Astrocyte of the cerebellum (primary cell): ENCODE measurements at places on chromosomes 4 and X.

- no peak for DNase-seq
Measured at GRCh38 chr4:123952530-123953274, 556.1 kb downstream of the SPRY1 start.

- no peak for DNase-seq
Measured at GRCh38 chrX:136779346-136779781, 1.4 kb downstream of the ARHGEF6 start.

- DNase-seq = no peak
Measured at GRCh38 chr4:151862766-151863165, 102.0 kb upstream of the GATB start.

GRCh38 chr4:120432301-120432860 lies 365.7 kb upstream of the MAD2L1 start:
- DNase-seq = no peak

- DNase-seq = no peak
Measured at GRCh38 chrX:46247456-46247855, 297.8 kb downstream of the ZNF674 start.

GRCh38 chr4:144090744-144091143 lies 49.8 kb downstream of the GYPA start:
- DNase-seq = no peak

- no peak for DNase-seq
Measured at GRCh38 chr4:5746829-5747737, 36.1 kb downstream of the EVC start.

- no peak for DNase-seq
Measured at GRCh38 chr4:186536285-186536684, 19.1 kb downstream of the MTNR1A start.

DNA sequence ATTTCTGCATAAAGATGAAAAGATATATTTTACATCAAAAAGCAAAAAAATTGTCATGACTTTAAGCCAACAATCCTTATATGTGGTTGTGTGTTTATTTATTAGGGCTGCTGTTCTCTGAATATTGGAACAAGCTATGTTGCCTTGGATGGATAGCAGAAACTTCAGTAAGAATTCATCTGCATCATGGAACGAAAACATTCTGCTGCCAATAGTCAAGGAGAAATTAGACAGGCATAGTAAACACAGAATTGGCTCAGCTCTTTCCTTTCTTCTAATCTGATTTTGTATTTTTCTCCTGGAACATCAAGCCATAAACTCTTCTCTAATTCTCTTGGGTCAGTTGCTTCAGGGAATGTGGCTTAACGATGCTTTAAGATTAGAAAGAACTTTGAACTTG lies 1257.0 kb downstream of the NLGN4X start:
- no peak for DNase-seq

- DNase-seq = no peak
Measured at GRCh38 chrX:48751343-48751742, 10.2 kb upstream of the GLOD5 start.

GRCh38 chrX:53547668-53548067 lies 113.5 kb upstream of the HSD17B10 start:
- no peak for DNase-seq

- DNase-seq = no peak
Measured at GRCh38 chrX:70016513-70016912, 33.2 kb downstream of the AWAT2 start.

DNA sequence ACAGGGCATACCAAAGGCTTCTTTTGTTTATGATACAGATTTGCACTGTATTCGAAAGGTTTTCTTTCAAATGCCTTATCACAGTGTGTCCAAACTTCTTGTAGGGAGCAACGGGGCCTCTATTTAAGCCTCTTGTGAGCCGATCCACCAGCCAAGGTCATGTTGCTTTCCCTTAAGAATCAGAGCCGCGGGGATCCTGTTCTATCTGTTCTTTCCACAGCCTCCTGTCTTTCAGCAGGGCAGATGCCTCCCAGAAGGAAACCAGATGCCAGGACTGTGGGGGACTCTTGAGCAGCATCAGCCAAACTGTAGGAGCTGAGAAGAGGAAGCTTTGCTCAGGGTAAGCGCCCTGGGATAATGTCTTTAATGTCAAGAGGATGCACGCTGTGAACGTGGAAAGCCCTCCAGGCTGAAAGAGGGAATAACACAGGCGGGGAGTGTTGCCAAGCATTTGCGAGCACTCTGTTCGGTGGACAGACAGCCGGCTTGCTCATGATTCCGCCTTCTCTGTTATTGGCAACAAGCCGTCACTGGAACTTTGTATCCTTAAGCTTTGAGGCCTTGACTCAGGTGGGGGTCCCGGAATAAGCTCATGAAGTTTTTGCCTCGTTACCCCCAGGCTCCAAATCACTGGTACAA lies 279.8 kb upstream of the FRG1 start:
- DNase-seq = no peak

DNA sequence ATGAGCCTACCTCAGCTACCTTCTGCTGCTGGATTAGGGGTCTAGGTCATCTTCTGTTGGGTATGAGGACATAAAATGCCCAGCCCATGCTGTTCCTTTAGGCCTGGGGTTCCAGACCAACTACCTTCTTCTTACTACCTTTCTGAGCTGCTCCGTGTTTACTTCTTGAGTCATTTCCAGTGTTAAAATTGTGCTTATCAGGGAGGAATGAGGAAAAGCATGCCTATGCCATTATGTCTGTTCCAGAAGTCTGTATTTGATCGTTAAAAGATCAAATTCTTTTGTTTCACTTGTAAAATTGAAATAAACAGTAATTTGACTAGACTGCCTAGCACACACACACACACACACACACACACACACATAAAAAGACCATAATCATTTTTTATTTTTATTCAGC lies 1912.7 kb upstream of the TENM3 start:
- no peak for DNase-seq

DNA sequence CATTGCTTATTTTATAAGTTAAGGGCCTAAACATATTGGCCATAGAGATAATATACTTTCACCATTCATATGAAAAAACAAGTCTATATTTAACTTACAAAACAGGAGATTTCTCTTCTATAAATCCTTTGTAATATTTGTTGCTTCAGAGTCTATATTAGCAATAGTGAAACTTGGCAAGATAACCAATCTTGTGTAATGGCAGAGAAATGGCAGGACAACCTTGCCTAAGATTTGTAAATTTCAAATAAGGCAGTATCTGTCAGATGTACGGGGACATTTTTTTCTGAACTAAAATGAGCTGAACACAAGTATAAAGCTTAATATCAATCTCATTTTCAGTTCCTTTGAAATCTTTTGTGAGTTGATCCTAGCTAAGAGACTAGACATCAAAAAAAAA lies 17.8 kb upstream of the CPEB2 start:
- DNase-seq = no peak

GRCh38 chr4:187258651-187259401 lies 535.2 kb upstream of the FAT1 start:
- no peak for DNase-seq

DNA sequence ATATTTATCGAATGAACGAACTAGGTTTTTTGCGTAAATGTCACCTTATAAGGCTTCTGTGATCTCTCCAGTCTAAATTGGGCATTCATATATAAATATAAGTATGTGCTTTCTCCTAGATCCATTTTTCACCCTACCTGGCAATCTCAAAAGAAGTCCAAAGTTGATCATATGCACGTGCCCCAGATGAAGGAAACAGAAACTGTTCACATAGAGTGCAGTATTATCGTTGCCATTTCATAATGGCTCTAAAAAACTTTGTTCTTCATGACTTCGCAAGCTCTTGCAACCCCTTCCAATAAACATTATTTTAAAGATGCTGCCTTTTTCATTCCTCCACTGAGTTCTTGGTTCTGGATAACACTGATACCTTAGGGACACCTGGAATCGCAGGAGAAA lies 708 bp downstream of the INTS12 start:
- no peak for DNase-seq

DNA sequence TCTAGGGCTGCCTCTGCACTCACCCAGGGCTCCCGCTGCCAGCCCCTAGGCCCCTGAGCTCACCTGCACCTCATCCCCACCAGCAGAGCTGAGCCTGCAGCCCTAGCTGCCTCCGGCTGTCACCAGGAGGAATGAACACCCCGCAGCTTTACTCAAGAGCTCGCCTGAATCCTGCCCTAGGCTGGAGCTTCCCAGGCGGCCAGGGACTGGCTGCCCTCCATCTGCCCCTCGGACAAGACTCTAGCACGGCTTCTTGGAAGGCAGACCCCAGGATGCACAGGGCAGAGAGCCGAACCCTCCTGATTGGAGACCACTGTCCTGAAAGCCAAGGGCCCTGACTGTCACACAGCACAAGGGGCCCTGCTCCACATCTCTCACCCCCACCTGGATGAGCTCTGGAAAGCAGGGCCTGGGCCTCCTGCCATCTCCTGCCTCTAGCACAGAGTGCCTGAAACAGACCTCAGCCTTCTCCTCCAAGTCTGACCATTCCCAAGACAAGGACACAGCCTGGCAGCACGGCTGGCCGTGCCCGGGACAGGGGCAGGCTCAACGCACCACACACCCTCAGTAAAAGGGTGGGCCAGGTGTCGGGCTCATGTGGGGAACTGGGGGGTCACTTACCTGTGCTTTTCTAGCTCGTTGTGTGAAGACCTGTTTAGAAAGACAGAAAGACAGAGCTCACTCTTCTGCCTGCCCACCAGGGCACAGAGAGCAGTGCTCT lies 4.4 kb downstream of the MXD4 start:
- DNase-seq = no peak

DNA sequence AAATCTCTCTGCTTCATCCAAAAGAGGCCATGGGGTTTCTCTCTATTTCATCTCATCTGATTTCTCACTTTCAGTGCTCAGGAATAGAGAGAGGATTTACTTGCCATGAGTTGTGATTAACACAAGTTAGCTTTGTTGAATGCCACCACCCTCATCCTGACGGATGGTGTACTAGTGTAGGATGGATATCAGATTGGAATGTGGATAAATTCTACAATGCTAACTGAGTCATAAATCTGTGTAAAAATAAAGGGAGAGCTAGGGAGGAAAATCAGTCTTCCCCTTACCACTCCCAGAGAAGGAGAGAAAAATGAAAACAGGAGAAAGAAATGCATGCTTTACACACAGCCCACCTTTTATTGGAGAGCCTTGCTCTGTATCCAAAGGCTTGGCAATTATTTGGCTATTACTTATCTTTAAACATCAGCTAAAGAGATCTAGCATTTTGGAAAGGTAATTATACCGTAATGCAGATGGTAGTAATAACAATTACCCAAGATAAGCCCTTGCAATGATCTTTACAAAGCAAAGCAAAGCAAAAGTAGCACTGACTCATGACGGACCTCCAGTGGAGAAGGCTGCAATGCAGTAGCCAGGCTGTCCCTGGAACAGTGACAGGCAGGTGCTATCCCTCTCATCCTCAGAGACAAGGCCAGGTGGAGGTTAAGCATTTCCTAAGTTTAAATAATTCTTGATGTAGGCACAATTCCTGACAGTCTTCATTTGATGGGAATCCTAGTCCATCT lies 306.3 kb upstream of the PPARGC1A start:
- no peak for DNase-seq

DNA sequence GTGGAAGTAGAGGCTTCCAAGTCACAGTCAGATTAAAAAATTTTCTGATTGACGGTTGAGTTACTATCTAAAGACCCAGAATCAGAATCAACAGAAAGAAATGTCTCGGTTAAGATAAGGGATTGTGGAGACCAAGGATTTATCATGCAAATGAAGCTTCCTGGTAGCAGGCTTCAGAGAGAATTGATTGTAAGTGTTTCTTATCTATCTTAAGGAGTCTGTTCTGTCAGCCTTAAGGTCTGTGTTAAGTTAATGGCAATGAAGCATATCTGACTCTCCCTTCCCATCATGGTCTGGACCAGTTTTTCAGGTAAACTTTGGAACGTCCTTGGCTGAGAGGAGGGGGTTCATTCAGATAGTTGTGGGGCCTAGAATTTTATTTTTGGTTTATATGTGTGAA lies 780.2 kb downstream of the FAM133A start:
- DNase-seq = no peak

DNA sequence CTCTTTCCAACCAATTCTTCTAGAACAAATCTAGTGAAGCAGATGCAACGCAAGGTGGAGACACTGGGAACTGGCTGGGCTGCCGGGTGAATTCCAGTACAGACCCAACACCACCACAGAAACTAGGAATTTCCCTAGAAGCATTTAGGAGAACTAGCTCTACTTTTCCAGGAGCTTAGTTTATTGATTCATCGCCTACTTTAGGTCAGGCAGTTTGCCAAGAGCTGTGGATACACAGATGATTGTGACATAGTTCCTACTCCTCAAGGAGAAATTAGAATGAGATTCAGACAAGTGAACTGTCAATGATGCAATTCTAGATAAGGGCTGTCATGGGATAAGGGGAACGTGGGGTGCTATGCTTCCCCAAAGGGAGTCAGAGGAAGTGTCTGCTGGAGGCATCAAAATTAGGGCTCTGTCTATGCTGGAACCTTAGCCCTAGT lies 350.0 kb downstream of the CAMK2D start:
- peak; percentile 83 for DNase-seq

DNA sequence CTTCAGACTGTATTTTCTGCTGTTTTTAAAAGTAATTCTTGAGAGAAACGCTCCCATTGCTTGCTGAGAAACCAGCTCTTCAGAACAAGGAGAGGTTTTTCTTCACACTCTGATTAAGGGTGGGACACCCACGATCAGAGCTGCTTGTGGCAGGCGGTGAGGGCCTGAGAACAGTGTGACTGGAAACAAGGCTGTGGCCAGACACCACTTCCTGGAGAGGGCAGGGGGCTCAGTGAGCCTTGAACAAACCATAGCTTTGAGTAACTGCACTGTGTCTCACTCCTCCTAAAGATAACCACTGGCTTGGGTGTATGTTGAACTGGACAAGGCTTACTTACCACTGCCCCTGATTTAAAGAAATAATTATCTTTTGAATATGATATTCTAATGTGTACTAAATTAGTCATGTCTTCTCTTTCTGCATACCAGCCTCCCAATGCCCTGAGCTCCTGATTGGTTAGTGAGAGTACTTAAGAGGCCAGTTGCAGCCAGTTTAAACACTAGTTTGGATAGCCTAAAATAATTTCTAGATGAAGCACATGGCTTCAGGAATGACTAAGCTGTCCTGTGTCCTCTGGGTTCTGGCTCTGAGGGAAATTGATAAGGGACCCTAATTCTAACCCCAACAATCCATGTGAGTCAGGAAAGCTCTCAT lies 3.7 kb upstream of the GPR82 start:
- DNase-seq = no peak

DNA sequence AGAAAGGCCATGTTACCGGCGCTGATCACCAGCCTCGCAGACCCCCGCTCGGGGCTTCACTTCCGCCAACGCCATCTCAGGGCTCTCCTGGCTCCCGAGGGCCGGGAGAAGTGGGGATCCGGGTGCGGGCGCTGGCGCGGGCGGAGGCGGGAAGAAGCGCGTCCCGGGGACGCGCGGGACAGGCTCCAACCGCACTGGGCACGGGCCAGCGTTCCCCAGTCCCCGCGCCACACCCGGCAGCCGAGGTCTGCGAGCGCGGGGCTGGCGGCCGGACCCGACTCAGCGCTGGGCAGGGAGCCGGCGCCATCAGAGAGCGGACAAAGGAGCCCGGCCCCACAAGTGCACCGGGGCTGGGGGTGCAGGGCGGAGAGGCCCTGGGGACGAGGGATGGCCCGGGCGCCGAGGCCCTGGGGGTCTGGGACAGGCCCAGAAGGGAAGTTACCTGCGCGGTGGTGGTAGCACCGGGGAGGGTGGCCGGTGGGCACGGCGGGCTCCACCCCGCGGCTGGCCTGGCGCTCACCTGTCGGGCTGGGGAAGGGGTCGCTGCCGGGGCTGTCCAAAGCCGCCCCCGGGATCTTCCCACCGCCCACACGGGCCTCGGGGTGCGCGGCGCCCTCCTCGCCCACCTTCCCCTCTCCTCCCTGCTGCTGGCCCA lies 449 bp downstream of the CTPS2 start:
- DNase-seq = no peak
